Stomach (tissue), 19 donors: ENCODE measurements at places on chromosomes 16 and 17. TPM values are rescaled to one million over a fixed set of nuclear protein-coding genes. Genes with fewer than 3 reads are reported as not detected.

DNA sequence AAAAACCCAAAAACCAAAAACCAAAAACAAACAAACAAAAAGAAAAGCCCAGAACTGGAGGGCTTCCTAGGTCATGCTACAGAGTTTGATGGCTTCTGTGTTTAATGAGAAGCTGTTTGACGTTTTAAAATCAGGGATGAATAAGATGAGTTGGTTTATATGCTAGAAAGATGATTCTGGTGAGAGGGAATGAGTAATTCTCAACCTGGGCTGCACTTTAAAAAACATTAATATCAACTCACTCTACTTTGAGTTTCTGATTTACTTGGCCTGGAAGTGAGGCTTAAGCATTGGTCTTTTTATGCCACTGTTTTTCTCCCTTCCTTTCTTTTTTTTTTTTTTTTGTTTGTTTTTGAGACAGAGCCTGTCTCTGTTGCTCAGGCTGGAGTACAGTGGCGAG is 5.1 kb downstream of the RGS9 start:
- no peak overlapping the region for H3K4me3 ChIP-seq
- no peaks in the 10 kb centered on the region for H3K36me3 ChIP-seq
- no peaks in the 10 kb centered on the region for H3K27me3 ChIP-seq

DNA sequence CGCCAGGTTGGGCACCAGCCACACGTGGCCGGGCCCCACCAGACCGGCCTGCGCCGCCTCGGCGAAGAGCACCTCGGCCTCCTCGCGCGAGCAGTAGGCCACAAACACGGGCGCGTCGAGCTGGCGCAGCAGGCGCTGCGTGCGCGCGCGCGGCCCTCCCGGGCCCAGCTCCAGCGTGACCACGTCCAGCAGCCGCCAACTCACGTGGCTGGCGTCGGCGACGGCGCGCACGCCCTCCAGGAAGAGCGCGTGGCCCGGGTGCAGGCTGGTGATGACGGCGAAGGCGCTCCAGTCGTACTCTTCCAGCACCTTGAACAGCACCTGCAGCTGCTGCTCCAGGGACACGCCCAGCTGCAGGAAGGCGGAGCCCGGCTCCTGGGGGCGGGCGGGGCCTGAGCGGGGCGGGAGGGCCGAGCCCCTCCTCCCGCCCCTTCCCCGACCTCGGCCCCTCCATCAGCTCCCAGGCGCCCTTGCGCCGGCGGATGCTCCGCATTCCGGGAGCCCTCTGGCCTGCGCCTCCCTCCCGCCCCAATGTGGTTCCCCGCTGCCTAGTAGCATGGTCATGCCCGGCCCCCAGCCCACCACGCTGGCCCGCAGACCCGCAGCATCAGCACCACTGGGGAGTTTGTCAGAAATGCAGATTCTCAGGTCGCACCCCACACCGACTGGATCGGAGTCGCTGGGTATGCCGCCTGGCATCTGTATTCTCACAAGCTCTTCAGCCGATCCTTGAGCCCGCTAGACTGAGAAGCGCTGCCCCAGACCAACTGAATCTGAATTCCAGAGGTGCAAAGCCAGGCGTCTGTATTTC is 7.2 kb downstream of the GRIN2C start:
- H3K4me3 ChIP-seq, result no peak overlapping the region
- no peaks in the 10 kb centered on the region for H3K36me3 ChIP-seq
- peaks cover 83% of the 10 kb centered on the region for H3K27me3 ChIP-seq
- H3K4me1 ChIP-seq, result peaks cover 14% of the 10 kb centered on the region

- H3K27me3 ChIP-seq, result no peaks in the 10 kb centered on the region
- no peak overlapping the region for H3K27ac ChIP-seq
- no peaks in the 10 kb centered on the region for H3K36me3 ChIP-seq
- peaks cover 15% of the 10 kb centered on the region for H3K4me1 ChIP-seq
These were observed 242.3 kb downstream of the CCDC182 start for GRCh38 chr17:57502811-57503241.

- peaks cover 100% of the 10 kb centered on the region for H3K36me3 ChIP-seq
- no peaks in the 10 kb centered on the region for H3K27me3 ChIP-seq
- no peak for DNase-seq
These were observed 57.7 kb downstream of the GTF3C1 start for GRCh38 chr16:27491894-27492587.

DNA sequence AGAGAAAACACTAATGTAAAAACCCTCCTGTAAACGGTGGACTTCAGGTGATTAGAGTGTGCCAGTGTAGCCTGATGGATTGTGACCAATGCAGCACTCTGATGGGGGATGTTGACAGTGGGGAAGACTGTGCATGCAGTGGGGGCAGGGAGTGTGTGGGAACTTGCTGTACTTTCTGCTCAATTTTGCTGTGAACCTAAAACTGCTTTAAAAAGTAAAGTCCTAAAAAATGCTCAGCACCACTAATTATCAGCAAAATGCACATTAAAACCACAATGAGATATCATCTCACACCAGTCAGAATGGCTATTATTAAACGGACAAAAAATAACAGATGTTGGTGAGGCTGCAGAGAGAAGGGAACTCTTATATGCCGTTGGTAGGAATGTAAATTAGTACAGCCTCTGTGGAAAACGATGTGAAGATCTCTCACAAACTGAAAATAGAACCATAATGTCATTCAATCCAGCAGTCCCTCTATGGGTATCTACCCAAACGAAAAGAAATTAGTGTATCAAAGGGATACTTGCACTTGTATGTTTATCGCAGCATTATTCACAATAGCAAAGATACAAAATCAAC is 9.7 kb upstream of the ULK2 start:
- no peak for DNase-seq
- no peaks in the 10 kb centered on the region for H3K27me3 ChIP-seq
- no peak overlapping the region for H3K4me3 ChIP-seq

GRCh38 chr16:87950765-87951551 is at the start of gene BANP:
Gene BANP, plus strand, starts transcription at chr16:87951434. Its CDS starts 23,682 bp downstream, at chr16:87975116.
- H3K4me3 ChIP-seq, result peak within 1 kb of the TSS; percentile 91
- peaks cover 33% of the 10 kb centered on the region for H3K4me1 ChIP-seq
- peaks cover 8% of the 10 kb centered on the region for H3K36me3 ChIP-seq
- no peaks in the 10 kb centered on the region for H3K27me3 ChIP-seq
- H3K27ac ChIP-seq, result peak within 1 kb of the TSS; percentile 93

GRCh38 chr16:8621222-8621571 is 301 bp upstream of the METTL22 start:
- no peaks in the 10 kb centered on the region for H3K27me3 ChIP-seq
- DNase-seq, result no peak
- H3K4me1 ChIP-seq, result peaks cover 33% of the 10 kb centered on the region
- peak overlapping the region; percentile 75 for H3K4me3 ChIP-seq
- H3K36me3 ChIP-seq, result peaks cover 10% of the 10 kb centered on the region

Gene CCL4
- total RNA-seq, result 10.7 TPM

Gene PLA2G10
- total RNA-seq, result not detected

Gene TBC1D3I
- not detected for total RNA-seq
